ENCODE measurements at places on chromosomes 3 and 15.

- DNase-seq = no peak
Measured at GRCh38 chr3:193863657-193864357, 270.8 kb downstream of the OPA1 start.

GRCh38 chr3:69675786-69676530 is 63.3 kb upstream of the MITF start:
- DNase-seq = no peak

- no peak for DNase-seq
Measured at GRCh38 chr15:32919749-32920414, 202.1 kb downstream of the GREM1 start.

DNA sequence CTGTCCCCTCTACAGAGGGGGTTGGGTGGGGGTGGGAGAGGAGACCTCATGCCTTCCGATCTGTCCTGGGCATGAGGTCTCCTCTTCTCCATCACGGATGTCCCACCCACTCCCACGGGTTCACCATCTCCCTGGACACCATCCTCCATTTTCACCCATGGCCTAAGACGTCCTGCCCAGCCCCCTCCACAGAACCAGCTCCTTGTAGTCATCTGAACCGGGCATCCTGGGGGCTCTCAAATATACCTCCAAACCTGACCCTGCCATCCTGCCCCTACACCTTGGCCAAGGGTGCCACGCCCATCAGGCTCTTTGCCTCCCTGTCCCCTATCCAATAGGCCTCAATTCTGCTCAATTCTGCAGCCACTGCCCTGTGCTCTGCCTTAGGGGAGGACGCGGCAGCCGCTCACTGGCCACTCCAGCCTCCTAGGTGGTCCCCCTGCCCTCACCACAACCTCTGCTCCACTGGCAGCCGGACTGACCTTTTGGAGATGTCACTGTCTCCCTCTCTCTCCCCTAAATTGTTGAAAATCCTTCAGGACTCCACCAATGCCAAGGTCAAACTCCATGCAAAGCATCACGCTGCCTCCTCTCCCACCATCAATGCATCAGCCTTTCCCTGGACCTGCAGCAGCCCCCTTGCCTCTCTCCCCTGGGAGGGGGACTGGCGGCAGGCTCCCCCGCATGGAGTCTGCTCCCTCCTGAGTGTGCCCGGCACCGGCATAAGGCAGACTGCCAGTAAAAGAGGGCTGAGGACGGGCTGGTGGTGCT is 9.4 kb upstream of the ANPEP start:
- no peak for DNase-seq

DNA sequence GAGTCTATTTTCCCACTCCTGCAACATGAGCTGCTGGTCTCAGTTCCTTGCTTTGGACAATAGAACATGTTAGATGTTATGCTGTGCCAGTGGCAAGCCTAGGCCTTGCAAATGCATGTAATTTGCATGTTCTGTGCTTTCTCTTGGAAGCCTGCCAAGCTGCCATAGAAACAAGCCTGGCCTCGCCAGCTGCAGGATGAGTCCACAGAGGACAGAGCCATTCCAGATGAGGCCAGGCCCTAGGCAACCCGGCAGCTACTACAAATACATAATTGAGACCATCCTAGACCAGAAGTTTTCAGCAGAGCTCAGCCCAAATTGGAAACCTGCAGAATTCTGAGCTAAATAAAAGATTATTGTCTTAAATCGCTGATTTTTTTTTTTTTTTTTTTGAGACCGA is 39.6 kb downstream of the TRIM69 start:
- no peak for DNase-seq

- no peak for DNase-seq
Measured at GRCh38 chr3:149153402-149153801, 24.0 kb downstream of the HPS3 start.

DNA sequence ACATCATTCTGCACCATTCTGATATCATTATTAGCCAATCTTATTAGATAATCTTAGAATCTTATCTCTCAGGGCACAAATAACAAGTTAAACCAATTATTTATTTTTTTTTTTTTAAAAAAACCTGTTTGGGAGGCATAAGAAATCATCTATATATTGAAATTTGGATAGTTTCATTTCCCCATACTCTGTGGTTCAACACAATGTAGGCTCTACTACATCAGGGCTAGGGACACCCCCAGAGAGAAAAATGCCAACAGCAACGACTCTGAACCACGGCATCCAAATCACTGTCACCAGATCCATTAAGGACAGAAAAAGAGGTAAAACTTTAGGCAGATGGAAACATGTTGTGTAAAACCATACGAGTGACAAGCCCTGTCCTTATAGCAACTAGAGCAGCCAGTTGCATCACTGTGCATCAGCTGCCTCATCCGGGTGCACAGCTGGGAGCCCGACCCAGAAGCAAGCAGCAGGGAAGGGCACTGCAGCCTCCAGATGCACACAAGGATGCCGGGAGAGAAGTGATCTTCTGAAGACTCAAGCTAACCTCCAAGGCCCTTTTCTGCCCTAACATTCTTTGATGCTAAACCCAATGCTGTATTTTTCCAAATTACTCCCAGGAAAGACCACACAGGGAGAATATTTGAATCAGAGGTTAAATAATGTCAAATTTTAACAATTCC is 381.1 kb downstream of the CTNNB1 start:
- no peak for DNase-seq

DNA sequence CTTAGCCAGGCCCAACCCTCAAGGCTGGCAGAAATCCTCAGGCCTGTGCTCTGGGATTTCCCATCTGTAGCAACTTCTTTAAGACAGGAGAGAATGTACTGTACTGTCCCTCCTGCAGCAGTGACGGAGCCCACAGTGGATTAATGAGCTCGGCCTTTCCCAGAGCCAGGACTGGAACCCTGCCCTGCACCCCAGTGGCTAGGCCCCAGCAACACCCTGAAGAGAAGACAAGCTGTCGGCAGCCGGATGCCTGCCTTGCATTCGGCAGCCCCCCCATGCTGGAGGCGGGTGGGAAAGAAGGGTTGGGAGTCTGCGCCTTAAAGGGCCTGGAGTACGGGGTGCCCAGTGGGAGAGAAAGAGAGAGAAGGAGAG is 32.0 kb downstream of the KLHL25 start:
- DNase-seq = no peak

- DNase-seq = no peak
Measured at GRCh38 chr15:96335411-96336024, 5.0 kb downstream of the NR2F2 start.

DNA sequence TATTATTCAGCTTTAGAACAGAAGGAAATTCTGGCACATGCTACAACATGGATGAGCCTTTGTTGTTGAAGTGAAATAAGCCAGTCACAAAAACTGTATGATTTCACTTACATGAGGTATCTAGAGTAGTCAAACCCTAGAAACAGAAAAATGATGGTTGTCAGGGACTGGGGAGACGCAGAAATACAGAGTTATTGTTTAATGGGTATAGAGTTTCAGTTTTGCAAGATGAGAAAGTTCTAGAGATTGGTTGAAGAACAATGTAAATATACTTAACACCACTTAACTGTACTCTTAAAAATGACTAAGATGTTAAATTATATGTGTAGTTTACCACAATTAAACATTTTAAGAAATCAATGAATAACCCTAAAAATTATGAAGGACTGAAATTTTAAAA is 15.8 kb downstream of the SPTSSB start:
- no peak for DNase-seq

DNA sequence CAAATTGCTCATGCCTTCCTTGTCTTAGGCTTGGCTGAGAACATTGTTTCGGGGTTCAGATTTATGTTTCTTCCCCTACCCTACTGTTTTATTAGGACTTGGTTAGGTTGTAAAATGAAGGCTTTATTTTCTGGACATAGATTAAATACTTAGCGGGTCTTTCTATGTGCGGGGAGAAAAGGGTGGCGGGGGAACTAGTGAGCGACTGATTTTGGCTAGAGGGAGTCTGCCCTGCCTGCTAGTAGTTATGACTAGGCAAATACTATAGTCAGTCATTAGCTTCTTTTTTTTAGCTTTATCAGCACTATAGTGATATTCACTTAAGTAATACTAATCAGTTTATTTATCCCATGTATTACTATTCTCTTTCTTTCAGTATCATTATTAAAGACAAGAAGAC is 3.6 kb downstream of the CADM2 start:
- no peak for DNase-seq

DNA sequence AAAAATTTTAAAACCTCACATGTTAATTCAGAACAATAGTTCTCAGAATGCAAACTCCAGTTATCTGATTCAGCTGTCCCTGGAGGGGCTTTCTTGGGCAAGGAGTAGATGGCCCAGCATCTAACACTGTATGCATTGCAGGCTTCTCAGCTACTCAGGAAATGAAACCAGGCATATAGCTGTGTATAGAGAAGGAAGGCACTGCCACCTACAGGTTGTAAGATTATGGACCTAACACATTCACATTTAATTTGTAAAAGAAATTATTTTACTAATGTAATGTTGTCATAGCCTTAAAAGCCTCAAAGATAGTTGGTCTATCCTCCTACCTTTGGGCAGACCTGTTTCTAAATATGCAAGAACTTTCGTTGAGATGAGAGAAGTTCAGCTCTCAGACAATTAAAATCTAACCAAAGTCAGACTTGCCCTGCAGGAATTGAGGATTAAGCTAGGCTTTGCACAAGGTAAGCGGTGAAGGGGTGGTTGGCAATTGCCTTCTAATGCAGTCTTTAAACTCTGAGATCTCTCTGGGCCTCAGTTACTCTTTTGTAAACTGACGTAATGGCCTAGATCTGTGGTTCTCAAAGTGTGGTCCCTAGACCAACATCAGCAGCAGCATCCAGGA is 132.8 kb upstream of the SLC24A5 start:
- DNase-seq = no peak

- DNase-seq = no peak
Measured at GRCh38 chr15:94576889-94577533, 345.6 kb downstream of the MCTP2 start.

- DNase-seq = no peak
Measured at GRCh38 chr3:171748064-171748924, 62.0 kb downstream of the PLD1 start.

- no peak for DNase-seq
Measured at GRCh38 chr3:156725682-156726081, 51.3 kb downstream of the TIPARP start.

GRCh38 chr3:144294659-144295538 is 323.3 kb downstream of the DIPK2A start:
- no peak for DNase-seq

DNA sequence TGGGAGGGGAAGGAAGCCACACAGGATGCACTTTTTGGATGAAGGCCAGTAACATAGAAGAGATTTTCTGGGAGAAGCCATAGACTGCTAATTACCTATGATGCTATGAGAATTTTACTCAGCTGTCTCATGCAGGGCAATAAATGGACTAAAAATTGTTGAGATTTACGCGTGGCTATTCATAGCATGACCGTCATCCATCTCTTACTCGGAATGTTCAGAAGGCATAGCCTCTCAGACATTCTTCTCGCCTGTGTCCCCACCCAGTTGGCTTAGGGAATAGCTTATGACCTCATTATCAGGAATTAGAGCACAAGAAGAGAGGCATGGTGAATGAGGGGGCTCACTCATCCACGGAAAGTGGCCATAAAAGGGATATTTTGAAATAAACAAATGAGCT is 107.9 kb upstream of the ATP10A start:
- DNase-seq = no peak

DNA sequence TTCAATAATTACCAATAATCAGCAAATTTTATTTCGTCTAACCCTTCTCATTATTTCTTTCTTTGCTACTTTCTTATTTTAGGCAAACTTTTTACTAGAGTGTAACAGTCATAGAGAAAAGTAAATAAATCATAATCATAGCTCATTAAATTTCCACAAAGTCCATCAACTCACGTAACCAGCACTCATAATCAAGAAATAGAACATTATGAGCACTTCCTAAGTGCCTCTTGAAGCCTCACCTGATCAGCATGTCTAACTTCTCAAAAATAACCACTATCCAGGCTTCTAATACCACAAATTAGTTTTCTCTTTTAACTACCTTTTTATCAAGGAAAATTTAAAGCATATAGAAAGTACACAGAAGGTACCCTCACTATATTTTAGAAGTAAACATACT is 38.4 kb upstream of the SLC12A8 start:
- no peak for DNase-seq

DNA sequence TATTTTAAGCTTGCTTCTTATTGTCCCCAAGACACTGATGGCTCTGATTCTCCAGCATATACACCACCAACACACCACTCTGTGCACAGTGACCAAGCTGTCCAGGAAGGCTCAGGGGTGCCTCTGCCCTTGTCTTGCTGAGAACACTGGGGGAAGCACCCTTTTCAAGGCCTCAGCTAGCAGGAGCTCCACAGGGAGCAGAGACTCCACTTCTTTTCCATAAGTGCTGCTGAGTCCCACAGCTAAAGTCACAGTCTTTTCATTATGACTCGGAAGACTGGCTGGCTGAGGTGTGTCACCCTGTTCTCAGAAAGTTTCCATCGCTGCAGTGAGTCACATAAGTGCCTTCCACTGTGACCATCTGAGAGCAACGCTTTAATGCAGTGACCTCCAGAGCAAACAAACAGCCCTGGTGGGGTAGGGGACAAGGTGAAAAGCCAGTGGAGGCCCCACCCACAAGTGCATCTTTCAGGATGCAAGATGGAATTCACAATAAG is 226.9 kb upstream of the CHRNA7 start:
- no peak for DNase-seq

- no peak for DNase-seq
Measured at GRCh38 chr15:77816983-77817382, 184.3 kb upstream of the LINGO1 start.

- DNase-seq = no peak
Measured at GRCh38 chr15:44265757-44266156, 22.8 kb upstream of the GOLM2 start.

GRCh38 chr3:114411811-114412803 is 118.3 kb downstream of the TIGIT start:
- DNase-seq = no peak

- DNase-seq = no peak
Measured at GRCh38 chr3:157868946-157869345, 237.3 kb downstream of the SHOX2 start.

DNA sequence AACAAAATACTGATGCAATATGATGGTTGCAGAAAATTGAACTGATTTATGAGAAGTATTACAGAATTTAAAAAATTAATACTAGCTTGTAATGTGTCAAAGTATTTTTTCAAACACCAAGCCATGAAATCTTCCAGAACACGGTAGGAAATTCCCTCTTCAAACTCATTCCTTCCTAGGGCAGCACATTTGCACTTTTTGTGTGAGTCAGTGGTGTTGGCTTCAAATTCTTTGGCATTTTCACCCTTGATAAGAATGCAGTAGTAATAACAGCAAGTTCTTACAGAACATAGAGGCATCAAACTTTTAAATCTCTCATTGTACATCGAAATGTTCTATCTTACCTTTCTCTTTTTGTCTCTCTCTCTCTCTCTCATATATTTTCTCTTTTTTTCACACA is 191.8 kb downstream of the CGGBP1 start:
- DNase-seq = no peak

- no peak for DNase-seq
Measured at GRCh38 chr3:8450618-8451017, 51.0 kb upstream of the LMCD1 start.

GRCh38 chr3:71446734-71447133 is 136.8 kb downstream of the FOXP1 start:
- DNase-seq = no peak

GRCh38 chr3:175659670-175660350 is 800.7 kb downstream of the NAALADL2 start:
- no peak for DNase-seq
